Esophagus squamous epithelium (tissue), 5 donors: ENCODE measurements at places on chromosomes 4 and X. TPM values are rescaled to one million over a fixed set of nuclear protein-coding genes. Genes with fewer than 3 reads are reported as not detected.

USP51 gene
- 0.59 TPM for total RNA-seq

FAM47E gene
- 0.44 TPM for total RNA-seq

GPR82 gene
- total RNA-seq: 0.50 TPM

FAM133A gene
- not detected for total RNA-seq

FAM120C gene
- total RNA-seq: 5.0 TPM

RENBP gene
- total RNA-seq: 0.45 TPM

RAI2 gene
- total RNA-seq: 0.38 TPM

TCEAL9 gene
- total RNA-seq: 65.5 TPM

DGAT2L6 gene
- not detected for total RNA-seq

NWD2 gene
- total RNA-seq: not detected

CXCL6 gene
- total RNA-seq: 10.1 TPM

BRS3 gene
- total RNA-seq: not detected

MAGEA11 gene
- total RNA-seq: 0.44 TPM

TCEAL2 gene
- not detected for total RNA-seq

CNKSR2 gene
- 0.57 TPM for total RNA-seq

PAGE1 gene
- not detected for total RNA-seq

TMSB15A gene
- total RNA-seq: not detected

TREX2 gene
- total RNA-seq: 1.4 TPM

CORIN gene
- 4.8 TPM for total RNA-seq

TLL1 gene
- 0.83 TPM for total RNA-seq

ATOH1 gene
- total RNA-seq: not detected

GRID2 gene
- total RNA-seq: not detected

HGFAC gene
- total RNA-seq: not detected

GIMD1 gene
- not detected for total RNA-seq

NAP1L3 gene
- 0.95 TPM for total RNA-seq

P2RY10 gene
- 0.83 TPM for total RNA-seq

DOK7 gene
- total RNA-seq: 0.26 TPM

TLR1 gene
- 11.1 TPM for total RNA-seq

FHL1 gene
- 17.1 TPM for total RNA-seq

ZCCHC12 gene
- total RNA-seq: not detected

CPZ gene
- 0.76 TPM for total RNA-seq

SPACA5B gene
- total RNA-seq: not detected

MGAT4D gene
- not detected for total RNA-seq

TMSB15B gene
- 0.15 TPM for total RNA-seq

NHS gene
- 3.2 TPM for total RNA-seq

NALF2 gene
- not detected for total RNA-seq

KIT gene
- total RNA-seq: 0.61 TPM

CFI gene
- 8.3 TPM for total RNA-seq

BEX1 gene
- 1.9 TPM for total RNA-seq

PPARGC1A gene
- total RNA-seq: 4.0 TPM

LEF1 gene
- total RNA-seq: 8.9 TPM

ASMT gene
- not detected for total RNA-seq

BEX2 gene
- total RNA-seq: 3.3 TPM

SFRP2 gene
- 2.2 TPM for total RNA-seq

TRPC5OS gene
- total RNA-seq: not detected

ADH1C gene
- total RNA-seq: 10.8 TPM

CT47B1 gene
- not detected for total RNA-seq

ASB12 gene
- total RNA-seq: not detected
